ENCODE measurements at places on chromosomes 5 and 9.
A peak's percentile ranks its signal among the peaks of the same experiment; 100 is the strongest.

GRCh38 chr9:89096807-89097206 is 81.8 kb downstream of the SHC3 start:
- DNase-seq = no peak

DNA sequence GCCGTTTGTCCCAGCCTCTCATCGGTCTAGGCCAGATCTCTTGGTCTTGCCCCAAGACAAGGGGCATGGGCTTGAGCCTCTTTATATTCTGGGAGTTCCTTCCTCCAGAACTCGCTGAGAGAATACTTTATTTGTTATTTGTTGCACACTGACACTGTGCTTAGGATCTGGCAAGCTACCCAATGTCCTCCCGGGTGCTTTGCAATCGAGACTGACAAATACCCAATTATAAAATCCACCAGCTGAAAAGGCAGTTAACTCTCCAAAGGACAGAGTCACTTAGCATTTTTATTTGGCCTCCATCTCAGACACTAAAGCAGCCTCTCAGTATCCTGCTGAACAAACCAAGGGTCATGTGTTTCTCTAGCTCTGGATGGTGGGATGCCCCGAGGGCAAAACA is 500.2 kb upstream of the DAP start:
- DNase-seq = no peak

DNA sequence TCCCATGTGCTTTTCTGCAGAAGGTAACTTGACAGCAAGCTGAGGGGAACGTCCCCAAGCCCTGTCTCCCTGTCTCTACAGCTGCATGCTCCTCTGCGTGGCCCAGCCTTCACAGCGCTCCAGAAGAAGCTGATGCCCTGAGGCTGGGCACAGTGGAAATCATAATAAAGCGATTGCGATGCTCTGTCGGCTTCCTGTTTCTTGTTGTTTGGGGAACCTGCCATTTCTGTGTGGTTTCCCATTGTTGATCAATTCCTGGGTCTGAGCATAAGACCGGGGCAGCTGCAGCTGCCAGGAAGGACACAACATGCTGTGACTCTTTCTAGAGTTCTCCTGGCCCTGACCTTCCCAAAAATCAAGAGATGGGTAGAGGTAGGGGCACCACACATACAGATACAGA is 7.2 kb upstream of the DNAJB5 start:
- DNase-seq = no peak

- DNase-seq = no peak
These were observed 63.8 kb upstream of the ORM1 start for GRCh38 chr9:114258866-114259797.

DNA sequence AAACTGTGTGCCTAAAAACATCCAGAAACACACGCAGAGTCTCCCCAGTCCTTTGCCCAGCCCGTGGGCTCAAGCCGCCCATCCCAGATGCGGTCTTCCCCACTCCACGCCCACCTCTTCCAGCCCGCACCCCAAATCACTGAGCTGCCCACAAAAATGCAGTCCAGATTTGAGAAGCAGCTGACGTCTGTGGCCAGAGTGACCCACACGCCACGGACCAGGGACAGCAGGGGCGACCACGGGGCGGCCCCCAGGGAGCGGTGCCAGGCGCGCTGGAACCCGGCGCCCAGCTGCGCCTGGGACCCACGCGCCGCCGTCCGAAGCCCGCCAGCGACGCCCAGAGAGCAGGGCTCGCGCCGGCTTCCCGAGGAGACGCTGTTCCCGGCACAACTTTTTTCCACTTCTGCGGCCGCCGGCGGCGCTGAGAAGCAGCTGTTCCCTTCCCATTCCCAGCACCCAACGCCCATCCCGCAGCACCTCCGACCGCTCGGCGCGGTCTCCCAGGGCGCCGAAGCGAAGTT is 674 bp downstream of the LHFPL2 start:
- DNase-seq = peak; percentile 8

DNA sequence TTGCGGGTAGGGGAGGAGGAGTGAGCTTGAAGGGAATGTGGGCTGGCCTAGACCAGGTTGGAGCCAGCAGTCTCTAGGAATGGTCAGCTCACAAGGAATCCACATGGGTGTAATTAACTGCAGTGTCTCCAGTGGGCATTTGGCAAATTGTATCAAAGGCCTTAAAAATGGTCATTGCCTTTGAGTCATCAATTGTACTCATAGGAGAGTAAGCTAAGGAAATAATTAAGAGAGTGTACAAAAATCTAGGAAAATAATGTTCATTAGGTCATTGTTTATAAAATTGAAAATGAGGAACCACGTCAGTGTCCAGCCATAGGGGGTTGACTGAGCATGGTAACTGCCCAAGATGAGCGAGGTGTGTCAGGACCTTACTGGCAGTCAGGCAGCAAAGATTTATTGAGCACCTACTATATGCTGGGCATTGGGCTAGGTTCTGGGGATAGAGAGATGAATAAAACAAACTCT is 29.8 kb upstream of the RPL26L1 start:
- no peak for DNase-seq

DNA sequence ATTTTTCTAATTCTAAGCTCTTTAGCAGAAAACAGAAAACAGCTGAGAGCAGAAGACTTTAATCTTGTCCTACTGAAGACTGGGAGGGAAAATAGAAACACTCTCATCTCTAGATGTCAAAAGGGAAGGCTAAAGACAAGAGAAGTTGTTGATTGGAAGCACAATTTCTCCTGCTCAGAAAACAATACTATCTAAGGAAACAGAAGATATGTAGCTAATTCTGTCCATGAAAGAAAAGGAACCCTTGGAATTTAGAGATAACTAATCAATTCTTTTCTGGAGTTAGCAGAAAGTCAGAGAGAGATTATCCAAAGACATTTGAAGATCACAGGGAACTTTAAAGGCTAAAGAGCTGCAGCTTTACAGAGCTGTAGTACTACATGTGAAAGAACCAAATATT is 126.2 kb downstream of the HSD17B3 start:
- no peak for DNase-seq

GRCh38 chr5:74765201-74765600 is 1.7 kb downstream of the GFM2 start:
- peak; percentile 91 for DNase-seq

DNA sequence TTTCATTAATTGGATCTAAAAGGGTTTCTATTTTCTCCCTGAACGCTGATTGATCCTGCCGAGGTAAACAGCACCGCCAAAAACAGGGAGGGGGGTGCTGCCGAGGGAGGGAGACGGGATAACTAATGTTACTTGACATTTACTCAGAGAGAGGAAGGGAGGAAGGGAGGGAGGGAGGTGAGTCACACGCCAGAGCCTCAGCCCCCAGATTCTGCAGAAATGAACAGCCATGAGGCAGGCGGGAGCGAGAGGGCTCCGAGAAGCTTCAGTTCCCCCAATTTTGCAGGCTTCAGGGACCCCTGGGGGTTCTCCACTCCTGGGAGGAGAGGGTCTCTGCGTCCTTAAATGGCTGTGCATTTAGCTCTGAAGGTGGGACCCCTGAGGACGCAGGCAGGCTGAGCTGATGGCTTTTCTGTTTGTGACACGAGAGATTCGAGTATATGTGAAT is 59.1 kb upstream of the IER5L start:
- DNase-seq = no peak

DNA sequence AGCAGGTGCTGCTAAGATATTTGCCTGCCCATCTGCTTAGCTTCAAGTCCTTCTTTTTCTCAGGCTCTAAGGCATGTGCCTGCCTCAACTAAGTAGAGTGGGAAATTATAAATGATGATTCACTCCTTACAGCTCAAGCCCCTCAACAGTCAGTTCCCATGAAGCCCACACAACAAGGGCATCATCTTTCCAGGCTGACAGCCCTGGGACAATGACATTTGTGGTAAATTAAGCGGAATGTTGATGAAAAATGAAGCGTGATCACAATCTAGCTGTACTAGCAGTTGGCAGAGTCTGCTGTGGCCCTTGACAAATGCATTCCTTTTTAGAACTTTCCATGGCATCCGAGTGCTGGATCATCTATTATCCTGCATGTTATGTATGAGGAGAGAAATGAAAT is 548.6 kb downstream of the KIF4B start:
- no peak for DNase-seq

DNA sequence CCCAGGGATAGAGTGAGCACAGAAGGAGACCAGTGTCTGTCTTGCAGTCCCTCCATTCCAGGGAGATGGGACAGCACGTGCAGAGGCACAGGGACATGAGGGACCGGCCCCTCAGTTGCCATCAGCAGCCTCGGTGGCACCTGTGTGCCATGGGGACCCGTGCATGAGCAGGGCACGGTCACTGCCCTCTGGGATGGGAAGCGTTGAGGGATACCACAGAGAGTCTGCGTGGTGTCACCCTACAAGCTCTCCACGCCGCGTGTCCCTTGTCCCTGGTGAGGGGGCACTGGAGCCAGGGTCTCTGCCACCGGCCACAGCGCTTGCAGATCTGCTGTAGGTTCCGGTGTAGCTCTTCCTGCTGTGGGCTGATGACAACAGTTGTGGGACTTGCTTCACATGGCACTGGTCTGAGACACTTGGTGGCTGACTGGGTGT is 108.1 kb downstream of the CACNA1B start:
- no peak for DNase-seq

DNA sequence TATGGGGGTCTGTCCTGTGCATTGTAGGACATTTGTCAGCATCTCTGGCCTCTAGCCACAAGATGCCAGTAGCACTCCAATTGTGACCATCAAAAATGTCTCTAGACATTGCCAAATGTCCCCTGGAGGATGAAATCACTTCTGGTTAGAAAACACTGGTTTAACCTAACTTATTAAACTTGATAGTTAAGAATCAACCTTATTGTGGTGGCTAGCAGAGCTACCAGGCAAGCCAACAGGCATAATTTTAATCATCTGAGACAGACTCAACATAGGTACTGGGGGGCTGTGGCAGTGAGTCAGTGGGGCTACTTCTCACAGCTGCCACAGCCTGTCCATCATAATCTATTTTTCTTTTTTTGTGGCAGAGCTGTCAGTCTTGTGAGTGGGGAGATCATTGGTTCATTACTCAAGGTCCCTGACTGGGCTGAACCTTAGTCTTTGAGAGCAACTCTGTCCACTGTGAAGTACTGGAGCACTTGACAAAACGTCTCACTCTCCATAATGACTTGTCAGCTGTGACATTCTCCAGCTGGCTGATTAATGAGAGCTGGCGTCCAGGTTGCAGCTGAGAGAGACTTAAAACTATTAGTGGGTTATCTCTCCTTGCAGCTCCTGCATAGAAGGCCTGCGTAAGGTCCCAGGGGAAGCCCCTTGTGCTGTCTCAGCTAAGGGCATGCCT is 107.9 kb downstream of the DCP2 start:
- DNase-seq = no peak

- no peak for DNase-seq
These were observed 63.2 kb downstream of the CFAP90 start for GRCh38 chr5:7787770-7788169.

DNA sequence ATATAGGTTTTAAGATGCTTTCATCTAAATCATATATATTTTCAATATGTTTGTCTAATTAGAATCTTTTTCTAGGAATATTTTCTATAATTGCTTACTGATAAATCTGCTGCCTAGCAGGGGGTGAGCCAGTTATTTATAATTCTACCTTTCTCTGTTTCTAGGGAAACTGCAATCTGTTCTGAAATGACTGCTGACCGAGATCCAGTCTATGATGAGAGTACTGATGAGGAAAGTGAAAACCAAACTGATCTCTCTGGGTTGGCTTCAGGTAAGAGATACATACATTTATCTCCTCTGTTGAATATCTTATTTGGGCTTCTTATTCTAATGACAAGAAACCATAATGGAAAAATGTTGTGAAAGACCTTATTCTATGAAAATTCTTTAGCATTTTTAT is 127.3 kb downstream of the XRCC4 start:
- DNase-seq = no peak

- no peak for DNase-seq
These were observed 1.2 kb upstream of the VPS13A start for GRCh38 chr9:77176106-77176505.

DNA sequence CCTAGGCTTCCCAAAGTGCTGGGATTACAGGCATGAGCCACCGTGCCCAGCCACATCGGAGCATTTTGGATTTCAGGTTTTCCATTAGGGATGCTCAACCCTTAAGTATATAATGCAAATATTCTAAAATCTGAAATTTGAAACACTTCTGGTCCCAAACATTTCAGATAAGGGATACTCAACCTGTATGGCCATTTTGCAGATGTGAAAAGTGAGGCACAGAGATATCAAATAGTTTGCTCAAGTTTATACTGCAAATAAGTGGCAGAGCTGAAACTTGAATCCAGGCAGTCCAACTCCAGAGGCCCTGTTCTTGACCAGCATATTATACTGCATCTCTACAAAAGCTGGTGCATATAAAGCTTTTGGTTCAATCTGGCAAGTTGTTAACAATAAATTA is 2.4 kb downstream of the WDR31 start:
- DNase-seq = no peak

GRCh38 chr5:60719329-60719728 is 19.4 kb upstream of the DEPDC1B start:
- DNase-seq = no peak

- DNase-seq = no peak
These were observed 74.5 kb downstream of the FAM78A start for GRCh38 chr9:131201856-131202255.

DNA sequence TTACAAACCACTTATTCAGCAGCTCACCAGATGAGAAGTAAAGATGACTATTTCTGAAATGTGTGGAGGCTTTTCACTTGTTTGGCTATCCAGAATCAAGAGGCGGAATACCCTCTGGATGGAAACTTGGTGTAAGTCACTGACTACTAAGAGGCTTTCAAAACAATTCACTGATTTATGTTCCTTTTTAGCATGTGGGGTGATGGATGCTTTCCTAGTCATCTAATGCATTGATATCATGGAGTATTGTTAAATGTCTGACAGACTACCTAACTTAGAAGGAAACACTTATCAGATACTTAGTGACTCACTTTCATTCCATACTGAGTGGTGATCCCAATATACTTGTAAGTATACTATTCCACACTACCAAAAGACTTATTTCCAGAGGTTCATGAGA is 141.4 kb downstream of the PLK2 start:
- no peak for DNase-seq

DNA sequence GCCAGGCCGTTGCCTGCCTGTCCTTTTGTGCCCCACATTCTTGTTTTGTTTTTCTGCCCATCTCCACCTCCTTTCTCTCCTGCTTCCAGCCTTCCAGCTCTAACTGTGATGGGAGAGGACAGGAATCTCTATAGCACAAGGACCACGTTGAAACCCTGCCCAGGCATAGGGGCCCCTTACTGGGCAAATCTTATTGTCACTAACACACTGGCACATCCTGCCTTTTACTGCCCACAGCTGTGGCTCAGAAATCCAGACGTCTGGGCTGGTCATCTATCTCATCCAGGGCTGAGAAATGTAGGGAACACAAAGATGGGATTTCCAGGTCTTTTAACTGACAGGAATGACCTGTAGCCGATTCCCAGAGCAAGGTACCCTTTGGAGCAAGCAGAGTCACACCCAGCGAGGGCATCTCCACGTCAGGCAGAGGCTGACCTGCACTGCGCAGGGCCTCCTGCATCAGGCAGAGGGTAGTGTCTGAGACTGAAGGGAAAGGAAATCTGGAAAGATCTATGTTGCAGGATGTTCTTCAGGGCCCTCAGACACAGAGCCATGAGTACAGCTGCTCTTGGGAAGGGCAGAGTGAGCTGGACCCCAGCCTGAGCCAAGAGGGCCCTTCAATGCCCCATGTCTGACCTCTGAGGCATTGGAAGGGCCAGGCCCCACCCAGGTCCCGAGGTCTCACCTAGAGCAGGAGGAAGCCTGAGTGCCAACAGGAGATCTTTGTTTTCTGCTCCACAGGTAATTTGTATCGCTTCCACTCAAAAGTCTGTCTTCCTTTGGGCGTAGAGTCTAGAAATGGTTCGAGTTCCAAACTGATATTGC is 278.8 kb downstream of the FSTL4 start:
- DNase-seq = no peak

Data from NCI-H748 treated with DMSO at 0.1 percent for 48 hours (cell line).